ENCODE measurements at places on chromosomes 3 and 15. TPM values are rescaled to one million over a fixed set of nuclear protein-coding genes. Genes with fewer than 3 reads are reported as not detected.

LRRC2 gene
- not detected for total RNA-seq

CEMIP gene
- total RNA-seq = 6.3 TPM

ZWILCH gene
- 18.7 TPM for total RNA-seq

DNA sequence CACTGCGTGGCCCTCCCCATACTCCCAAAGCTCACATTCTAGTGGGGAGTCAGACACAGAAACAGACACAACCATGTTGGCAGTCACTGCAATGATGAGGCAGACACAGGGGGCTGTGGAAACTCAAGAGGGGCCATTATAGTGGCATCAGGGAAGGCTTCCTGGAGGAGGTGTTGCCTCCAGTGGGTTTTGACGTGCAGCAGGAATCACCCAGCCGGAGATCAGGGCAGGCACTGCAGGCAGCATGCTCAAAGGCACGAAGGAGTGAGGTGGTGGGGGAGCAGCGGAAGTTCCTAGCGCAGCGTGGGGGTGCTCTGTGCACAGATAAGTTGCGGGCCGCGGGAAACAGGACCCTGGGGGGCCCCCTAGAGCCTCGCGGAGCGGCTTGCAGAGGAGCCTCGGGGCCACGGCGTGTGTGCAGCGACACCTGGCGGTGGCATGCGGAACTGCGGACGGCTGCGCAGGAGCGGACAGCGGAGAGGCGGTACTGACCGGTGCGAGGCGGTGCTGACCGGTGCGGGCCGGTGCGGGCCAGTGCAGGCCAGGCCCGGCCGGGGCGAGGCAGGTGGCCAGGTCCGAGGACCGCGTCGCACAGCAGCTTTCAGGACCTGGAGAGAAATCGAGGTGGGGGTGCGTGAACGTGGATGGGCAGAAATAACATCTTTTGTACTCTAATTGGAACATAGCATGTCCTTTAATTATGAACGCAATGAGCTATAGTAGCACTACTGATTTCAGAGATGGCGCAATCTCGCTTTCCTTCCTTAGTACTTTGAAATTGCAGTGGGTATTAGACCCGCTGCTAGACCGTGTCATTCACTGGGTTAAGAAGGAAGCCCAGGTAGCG lies 101.5 kb downstream of the FBLN2 start:
- peak; percentile 63 for DNase-seq

DNA sequence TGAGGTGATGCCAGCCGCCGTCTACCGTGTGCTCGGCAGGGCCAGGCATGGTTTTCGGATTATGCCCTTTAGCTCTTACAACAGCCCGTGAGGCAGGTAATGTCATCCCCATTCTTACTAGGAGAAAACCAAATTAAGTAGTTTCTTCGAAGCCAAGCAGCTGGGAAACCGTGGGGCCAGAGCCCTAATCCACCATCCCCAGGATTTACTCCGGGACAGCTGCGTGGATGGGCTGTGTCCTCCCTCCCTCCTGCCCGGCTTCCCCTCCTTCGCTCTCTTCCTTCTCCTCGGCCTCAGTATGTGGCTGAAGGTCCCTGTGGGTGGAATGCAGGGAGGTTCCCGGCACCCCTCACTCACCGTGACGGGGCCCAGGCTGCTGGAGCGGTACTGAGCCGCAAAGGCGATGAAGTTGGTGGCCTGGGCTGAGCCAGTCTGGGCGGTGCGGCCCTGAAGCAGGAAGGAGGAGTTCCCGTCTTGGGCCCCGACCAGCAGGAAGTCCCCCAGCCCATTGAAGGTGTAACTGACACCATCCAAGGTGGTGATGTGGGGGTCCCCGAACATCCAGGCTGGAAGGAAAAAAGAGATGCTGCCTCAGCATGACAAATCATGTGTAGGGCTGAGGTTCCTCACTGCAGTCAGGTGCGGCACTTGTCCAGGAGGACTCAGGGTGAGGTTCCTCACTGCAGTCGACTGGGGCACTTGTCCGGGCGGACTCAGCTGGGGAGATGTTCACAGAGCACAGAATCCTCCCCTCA lies 42.5 kb downstream of the MUC20 start:
- no peak for DNase-seq

- DNase-seq = no peak
Measured at GRCh38 chr15:51375966-51376640, 34.6 kb downstream of the GLDN start.

PSMD6 gene
- 108 TPM for total RNA-seq

GRCh38 chr15:29682361-29682760 lies 139.9 kb downstream of the TJP1 start:
- no peak for DNase-seq

- no peak for DNase-seq
Measured at GRCh38 chr3:17166369-17166768, 281.6 kb downstream of the PLCL2 start.

- DNase-seq = no peak
Measured at GRCh38 chr3:46849686-46850467, 13.4 kb downstream of the MYL3 start.

CACNA2D2 gene
- total RNA-seq = 0.80 TPM

GRCh38 chr3:120214176-120214575 lies 70.8 kb downstream of the GPR156 start:
- no peak for DNase-seq

GRCh38 chr3:93910097-93910496 lies 63.6 kb downstream of the PROS1 start:
- no peak for DNase-seq

GAP43 gene
- not detected for total RNA-seq

GRCh38 chr3:190968616-190969015 lies 106.1 kb upstream of the GMNC start:
- no peak for DNase-seq

- DNase-seq = no peak
Measured at GRCh38 chr3:139473155-139473771, 3.1 kb downstream of the RBP2 start.

SHQ1 gene
- total RNA-seq = 25.9 TPM

MRPL46 gene
- 45.8 TPM for total RNA-seq

GRCh38 chr3:188979248-188979647 lies 192.5 kb upstream of the TPRG1 start:
- no peak for DNase-seq

IL17RD gene
- 1.4 TPM for total RNA-seq

LEO1 gene
- total RNA-seq = 29.0 TPM

- no peak for DNase-seq
Measured at GRCh38 chr3:158127250-158128219, 17.6 kb downstream of the RSRC1 start.

- DNase-seq = no peak
Measured at GRCh38 chr3:82229397-82229796, 468.0 kb upstream of the GBE1 start.

DNA sequence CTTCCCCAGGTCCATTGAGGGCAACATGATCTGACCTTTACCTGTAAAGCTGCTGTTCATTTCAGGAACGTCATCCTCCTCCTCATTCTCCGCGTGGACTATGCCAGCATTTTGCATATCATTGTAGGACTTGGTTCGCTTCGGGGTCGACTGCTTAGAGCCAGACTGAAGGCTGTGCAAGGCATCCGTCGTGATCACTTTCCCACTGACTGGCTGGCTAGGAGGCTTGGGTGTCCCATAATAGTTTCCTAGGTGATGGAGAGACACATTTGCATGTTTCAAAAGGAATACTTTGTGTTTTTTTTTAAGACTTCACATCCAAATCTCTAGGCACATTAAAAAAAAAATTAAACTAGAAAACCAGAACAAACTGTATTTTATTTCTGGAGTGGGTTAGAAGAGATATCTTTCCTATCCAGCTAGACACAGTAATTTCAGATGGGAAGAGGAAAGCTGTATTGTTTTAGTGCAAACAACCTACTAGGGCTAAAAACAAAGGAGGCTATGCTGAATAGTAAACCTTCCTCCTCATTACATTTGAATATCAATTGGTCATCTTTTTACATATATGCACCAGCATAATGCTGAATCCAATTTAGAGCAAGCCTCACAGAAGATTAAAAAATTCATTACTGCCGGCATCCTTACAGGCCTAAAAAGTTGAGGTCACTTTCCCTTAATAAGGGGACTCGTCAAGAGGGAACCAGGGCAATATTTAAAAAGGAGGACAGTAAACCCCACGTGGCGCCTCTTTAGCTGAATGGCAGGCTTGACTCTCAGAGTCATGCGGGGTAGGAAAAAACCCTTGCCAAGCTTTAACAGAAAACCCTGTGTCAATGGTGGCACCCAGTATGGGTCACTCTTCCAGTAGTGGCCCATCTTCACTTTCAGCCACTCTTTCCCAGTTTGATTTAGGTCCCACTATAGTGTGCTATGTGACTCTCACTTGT lies 559.9 kb downstream of the MAGI1 start:
- no peak for DNase-seq

COL8A1 gene
- not detected for total RNA-seq

DNA sequence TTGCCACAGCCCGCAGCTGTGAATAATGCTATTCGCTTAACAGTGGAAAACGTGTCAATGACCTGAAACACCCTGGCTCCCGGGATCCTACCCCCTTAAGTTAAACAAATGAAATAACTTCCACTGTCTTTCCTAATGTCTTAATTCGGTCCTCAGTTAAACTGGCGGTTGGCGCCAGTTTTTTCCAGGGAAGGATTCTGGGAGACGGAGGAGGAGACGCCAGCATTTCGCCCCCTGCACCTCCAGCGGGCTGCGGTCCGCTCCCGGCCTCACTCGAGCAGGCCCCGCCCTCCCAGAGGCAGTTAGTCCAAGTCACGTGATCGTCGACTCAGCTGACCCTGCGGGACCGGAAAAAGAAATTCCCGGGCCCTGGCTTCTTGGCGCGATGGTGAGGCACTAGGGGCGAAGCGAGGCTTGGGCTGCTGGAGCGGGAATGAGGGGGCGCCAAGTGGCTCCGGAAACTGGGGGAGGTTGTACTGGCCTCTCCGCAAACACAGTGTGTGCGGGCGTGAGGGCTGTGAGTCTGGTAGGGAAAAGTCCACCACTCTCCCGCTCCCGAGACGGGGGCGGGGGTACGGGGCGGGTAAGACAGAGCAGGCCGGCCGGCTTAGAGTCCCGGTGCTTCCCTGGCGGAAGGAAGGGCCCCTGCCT lies at the start of gene COMMD4:
Gene COMMD4, plus strand, starts transcription at position 359 of the 651 bp plus-strand sequence. Its CDS starts 27 bp downstream, at position 386.
- peak; percentile 96 for DNase-seq

DNA sequence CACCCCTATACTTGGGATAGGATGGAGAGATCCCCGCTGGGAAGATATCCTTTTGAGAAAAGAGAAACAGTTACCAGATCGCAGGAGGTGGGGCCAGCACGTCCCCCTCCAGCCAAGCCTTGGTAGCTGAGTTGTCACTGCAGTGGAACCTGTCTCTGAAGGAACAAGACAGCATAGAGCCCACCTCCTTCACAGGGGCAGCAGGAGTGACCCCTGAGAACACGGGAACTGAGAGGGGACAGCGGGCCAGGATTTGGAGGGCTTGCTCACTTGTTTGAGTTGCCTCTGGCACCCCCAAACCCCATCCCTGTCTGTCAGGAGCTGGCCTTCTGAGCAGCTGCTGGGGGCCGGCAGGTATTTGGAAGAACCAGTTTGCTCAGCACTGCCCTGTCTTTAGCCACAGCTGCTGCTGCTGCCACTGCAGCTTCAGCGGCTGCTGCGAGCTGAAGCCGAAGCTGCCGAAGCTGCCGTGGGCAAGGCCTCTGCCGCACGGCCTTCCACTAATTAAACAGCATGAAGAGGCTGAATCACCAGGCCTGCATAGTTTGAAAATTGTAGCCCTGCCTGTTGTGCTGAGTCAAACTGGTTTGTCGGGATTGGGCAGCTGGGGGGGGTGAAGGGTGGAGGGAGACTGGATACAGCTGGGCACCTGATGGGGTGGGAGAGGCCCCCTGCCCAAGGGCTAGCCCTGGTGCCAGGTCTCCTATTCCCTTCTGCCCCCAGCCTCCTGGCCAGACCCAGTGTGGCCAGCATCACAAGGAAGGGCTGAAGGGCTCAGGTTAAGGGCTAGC lies 4.0 kb downstream of the EPHB3 start:
- no peak for DNase-seq

LOXL1 gene
- total RNA-seq = not detected

- DNase-seq = no peak
Measured at GRCh38 chr3:183774631-183775030, 50.7 kb downstream of the MAP6D1 start.

CNTN4 gene
- not detected for total RNA-seq
